ENCODE measurements at places on chromosomes 16 and 17.

DNA sequence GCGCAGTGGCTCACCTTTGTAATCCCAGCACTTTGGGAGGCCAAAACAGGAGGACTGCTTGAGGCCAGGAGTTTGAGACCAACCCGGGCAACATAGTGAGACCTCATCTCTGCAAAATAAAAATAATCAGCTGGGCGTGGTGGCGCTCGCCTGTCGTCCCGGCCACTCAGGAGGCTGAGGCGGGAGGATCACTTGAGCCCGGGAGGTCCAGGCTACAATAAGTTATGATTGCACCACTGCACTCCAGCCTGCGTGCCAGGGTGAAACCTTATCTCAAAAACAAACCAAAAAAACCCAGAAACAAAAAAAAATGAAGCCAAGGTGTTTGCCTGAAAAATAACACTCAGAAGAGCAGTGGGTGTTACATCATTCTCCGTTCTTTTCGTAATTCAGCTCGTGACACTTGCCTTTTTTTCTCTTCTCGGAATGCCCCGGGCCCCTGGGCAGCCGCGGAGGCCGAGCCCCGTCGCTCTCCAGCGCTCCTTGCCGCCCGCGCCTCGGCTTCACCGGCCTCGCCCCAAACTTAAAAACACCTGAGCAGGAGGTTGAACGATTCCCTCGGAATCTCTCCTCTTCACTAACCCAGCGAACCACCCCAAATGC is 17.0 kb downstream of the PRCD start:
- peak; percentile 7 for DNase-seq

GRCh38 chr17:73003487-73003886 is 89.0 kb downstream of the SLC39A11 start:
- DNase-seq, result no peak

GRCh38 chr17:64004218-64004770 is 6.1 kb downstream of the PRR29 start:
- DNase-seq, result no peak

- DNase-seq, result no peak
Observed at GRCh38 chr17:79530361-79531105, 80.3 kb downstream of the RBFOX3 start.

DNA sequence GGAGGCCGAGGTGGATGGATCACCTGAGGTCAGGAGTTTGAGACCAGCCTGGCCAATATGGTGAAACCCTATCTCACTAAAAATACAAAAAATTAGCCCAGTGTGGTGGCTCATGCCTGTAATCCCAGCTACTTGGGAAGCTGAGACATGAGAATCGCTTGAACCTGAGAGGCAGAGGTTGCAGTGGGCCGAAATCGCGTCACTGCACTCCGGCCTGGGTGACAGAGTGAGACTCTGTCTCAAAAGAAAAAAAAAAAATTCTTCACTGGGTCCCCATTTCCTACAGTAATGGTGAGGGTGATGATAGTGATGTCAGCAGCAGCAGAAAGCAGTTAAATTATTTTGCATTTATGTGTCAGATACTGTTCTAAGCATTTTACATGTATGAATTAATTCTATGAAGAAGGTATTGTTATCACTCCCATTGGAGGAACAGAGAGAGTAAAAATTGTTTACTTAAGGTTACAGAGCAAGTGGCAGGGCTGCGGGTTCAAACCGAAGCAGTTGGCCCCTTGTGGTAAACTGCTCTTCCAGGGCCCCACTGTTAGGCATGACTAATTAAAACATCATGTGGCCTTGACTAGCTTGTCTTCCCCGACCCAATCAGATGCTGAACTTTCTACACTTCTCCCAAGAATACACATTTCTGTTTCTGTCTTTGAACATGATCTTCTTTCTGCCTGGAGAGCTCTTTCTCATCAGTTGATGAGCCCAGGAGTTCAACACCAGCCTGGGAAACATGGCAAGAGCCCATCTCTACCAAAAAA is 45.8 kb downstream of the STAT3 start:
- DNase-seq, result peak; percentile 40

DNA sequence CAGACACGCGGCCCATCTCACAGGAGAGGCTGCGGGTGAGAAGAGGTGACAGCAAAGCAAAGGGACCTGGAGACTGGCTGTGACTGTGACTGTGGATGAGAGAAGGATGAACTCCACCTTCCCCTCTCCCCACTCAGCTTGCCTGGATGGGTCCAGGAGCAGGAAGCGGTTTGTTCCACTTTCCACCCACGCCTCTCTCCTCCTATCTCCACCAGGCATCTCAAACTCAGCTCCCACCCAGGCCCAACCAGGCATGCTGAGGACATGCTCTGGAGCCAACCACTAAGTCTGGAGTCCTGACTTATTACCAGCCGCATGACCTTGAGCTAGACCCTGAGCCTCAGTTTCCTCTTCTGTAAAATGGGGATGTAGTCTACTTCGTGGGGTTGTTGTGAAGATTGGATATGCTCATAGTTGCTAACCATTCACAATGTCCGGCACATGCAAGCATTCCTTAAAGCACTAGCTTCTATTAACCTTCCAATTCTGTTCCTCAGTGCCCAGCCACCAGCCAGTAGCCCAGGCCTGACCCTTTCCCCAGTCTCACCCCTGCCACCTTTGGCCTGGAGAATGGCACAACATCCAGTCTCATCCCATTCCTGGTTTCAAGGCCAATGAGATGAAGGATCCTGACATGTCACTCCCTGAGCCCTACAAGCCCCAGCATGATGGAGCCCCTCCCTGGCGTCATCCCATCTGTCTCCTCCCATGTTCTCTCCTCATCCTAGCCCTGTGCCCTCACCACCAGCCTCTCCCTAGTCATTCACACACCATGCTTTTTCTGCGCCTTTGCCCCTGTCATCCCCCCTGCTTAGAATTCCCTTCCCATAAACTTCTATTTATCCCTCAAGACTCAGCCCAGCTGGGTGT is 2.3 kb downstream of the GAS2L2 start:
- DNase-seq, result no peak

DNA sequence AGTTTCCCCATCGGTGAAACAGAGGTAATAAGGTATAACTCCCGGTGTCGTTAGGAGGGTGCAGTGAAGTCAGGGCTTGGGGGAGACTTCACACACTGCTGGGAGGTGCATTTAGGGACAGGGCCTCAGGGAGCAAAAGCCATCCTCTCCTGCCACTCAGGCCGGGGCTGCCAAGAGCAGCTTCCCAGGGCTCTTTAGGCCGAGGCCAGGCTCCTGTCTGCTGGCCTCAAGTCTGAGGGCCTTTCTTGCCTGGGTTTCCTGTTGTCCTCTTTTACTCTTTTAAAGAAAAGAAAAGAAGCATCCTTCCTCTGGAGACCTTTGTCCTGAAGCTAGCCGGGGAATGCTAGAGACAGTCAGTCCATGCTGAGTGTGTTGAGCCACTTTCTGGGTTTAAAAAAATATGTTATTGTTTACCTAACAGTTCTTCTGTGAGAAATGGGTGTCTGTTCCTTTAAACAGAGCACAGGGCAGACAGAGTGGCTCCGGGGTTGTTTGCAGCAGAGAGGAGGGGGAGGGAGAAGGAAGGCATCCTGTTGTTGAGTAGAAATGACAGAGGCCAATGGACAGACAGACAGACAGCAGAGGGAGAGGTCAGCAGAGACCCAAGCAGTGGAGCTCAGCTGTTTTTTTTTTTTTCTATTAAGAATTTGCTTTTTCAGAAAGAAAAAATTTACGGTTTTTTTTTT is 79.1 kb downstream of the C17orf67 start:
- peak; percentile 69 for DNase-seq

- DNase-seq, result peak; percentile 59
Observed at GRCh38 chr16:83704656-83705055, 103.1 kb upstream of the HSBP1 start.

GRCh38 chr17:82836823-82837357 is 2.9 kb downstream of the ZNF750 start:
- DNase-seq, result no peak

- DNase-seq, result no peak
Observed at GRCh38 chr16:47363761-47364160, 97.1 kb downstream of the ITFG1 start.

- DNase-seq, result no peak
Observed at GRCh38 chr16:11219178-11219577, 36.8 kb downstream of the SOCS1 start.

DNA sequence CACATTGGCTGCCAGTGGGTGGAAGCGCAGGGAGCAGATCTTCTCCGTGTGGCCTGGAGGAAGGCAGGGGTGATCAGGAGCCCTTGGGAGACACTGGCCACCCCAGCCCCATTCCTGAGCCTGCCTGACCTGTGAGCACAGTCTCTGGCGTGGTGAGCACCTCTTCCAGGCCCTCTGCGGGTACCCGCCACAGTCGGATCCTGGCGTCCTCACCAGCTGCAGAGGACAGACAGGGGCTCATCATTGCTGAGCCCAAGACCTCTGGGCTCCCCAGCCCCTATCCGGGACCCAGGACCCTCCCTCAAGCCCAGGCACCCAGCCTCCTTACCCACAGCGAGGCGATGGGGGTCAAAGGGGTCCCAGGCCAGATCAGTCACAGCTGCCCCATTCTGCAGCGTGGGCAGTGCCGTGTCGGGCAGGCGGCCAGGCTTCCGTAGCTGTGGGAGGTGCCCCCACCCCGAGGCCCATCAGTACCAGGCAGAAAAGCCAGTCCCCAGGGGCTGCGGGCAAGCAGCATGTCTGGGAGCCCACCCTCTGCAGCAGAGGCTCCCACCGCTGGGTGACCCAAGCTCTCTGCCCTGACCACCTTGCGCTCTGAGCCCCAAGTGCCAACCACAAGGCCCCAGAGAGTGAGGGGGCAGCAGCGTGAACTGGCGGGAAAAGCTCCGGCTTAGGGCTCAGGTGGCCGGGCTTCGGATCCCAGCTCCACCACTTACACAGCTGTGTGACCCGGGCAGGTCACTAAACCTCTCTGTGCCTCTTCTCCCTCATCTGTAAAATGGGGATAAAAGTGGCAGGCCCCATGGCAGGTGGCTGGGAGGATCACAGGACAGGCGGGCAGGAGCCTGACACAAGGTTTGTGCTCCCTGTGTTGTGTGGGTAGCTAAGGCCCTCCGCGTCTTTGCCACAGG is 10.2 kb upstream of the PAM16 start:
- DNase-seq, result no peak

GRCh38 chr16:23827057-23827456 is 8.7 kb upstream of the PRKCB start:
- DNase-seq, result no peak

- DNase-seq, result no peak
Observed at GRCh38 chr17:75831032-75831571, 13.1 kb downstream of the UNC13D start.

DNA sequence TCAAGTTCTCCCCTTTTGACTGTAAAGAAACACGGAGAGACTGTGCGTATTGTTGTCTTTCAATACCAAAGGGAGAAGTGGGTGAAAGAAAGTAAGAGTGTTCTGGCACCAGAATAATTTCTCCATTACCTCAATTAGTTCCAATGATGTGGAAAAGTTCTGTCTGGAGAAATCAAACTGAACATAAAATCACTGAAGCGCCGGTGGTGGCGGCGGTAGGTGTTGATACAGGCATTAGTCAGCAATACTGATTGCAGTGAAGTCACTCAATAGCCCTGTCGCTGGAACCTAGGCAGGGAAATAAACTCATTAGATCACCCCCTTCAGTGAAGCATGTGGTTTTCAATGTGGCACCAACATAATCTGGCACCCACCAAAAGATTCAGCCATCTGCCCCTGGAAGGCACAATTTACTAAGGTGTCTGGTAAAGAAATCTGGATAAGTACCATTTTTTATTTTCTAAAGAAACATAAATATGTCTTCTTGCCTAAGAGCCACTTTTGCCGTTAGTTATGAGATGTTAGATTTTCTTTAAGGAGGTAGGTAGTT is 274.2 kb upstream of the SOX9 start:
- no peak for DNase-seq

Measured in fibroblast of skin of back (primary cell).